ENCODE measurements at places on chromosomes 7 and 10.

DNA sequence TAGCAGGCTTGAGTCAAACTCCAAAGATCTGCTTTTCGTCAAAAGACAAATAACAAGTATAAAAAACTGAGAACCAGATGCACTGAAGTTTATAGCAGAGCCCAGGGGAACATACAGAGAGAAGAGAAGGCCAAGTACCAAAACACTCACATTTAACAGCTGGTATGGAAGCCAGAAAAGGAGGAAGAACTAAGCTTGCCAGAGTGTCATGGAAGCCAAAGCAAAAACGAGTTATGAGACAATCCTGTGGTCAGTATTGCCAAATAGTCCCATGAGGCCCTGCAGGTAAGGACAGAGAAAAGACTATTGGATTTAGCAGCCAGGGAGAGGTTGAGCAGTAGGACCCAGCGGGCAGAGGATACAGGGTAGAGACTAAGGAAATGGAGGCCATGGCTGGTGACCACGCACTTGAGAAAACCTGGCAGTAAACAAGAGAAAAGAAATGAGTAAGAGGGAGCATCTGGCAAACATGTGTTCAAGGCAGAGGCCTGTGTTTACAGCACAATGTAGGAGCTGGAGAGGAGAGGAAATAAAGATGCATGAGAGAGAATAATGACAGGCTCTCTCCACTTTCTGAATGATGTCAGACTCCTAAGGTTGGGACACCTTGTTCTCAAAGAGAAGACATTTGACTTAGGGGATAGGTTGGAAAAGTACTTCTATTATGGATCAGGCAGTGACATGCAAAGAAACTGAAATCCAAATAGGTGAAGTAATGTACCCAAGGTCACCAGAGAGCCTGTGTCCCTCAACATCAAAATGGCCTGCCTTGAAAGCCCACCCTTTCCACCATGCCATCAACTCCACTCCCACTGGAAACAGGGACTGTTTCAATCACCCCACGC lies 9.1 kb downstream of the CREB3L2 start:
- no peak for DNase-seq

DNA sequence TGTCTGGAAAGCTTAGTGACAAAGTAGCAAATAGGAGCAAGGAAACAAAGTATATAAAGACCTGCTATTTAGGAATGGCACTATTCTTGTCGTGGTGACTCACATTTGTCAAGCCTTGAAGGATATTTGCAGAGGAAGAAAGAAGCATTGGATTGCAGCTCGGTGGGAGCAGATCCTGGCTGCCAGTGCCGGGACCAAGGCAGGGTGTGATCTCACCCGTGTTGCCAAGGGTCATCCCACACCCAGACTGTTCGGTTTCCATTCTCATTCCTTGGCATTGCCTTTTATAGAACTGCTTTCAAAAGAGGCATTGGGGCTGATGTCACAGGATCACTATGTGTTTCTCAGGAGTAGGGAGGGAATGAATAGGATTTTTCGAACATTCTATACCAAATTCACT lies 176.2 kb downstream of the GALNT17 start:
- peak; percentile 36 for DNase-seq

- no peak for DNase-seq
Measured at GRCh38 chr7:149430192-149430591, 30.7 kb downstream of the ZNF777 start.

GRCh38 chr10:103784723-103785418 lies 70.5 kb downstream of the SH3PXD2A start:
- no peak for DNase-seq

- DNase-seq: no peak
Measured at GRCh38 chr10:34666008-34666704, 148.9 kb downstream of the PARD3 start.

- no peak for DNase-seq
Measured at GRCh38 chr7:116999311-116999710, 46.0 kb downstream of the ST7 start.

- DNase-seq: no peak
Measured at GRCh38 chr10:113455947-113456346, 96.9 kb upstream of the HABP2 start.

DNA sequence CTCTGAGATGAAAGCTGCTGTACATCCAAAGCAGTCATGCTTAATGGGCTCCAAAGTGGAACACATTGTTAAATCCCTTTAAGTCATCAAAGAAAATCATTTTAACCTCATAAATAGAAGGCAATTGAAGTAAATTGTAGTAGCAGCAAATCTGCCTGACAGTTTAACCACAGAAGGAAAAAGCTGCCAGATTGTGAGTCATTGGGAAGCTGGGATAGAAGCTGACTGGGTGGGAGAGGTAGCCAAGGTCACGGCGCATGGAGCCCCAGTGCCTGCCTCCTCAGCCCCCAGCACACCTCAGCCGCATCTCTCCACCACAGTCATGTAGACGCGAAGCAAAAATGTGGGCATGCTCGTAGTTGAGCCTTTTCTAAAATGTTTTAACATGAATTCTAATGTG lies 44.0 kb downstream of the TARP start:
- DNase-seq: no peak

GRCh38 chr7:13532028-13532753 lies 457.3 kb downstream of the ETV1 start:
- no peak for DNase-seq

- no peak for DNase-seq
Measured at GRCh38 chr7:7934945-7935344, 33.7 kb upstream of the GLCCI1 start.
